ENCODE measurements at places on chromosomes 16 and 17.

- DNase-seq: no peak
These were observed 14.5 kb downstream of the RPRML start for GRCh38 chr17:46964315-46965265.

DNA sequence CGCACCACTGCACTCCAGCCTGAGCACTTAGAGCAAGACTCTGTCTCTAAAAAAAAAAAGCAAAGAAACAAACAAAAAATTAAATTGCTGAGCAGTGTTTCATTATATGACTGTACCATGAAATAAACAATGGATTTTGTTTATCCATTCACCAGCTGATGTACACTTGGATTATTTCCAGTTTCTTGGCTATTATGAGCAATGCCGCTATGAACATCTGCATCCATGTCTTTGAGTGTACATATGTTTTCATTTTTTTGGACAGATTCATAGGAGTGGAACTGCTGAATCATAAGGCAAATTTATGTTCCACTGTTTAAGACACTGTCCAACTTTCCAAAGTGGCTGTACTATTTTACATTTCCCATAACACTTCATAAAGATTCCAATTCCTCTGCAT, 8.0 kb downstream of the RNF157 start:
- no peak for DNase-seq

DNA sequence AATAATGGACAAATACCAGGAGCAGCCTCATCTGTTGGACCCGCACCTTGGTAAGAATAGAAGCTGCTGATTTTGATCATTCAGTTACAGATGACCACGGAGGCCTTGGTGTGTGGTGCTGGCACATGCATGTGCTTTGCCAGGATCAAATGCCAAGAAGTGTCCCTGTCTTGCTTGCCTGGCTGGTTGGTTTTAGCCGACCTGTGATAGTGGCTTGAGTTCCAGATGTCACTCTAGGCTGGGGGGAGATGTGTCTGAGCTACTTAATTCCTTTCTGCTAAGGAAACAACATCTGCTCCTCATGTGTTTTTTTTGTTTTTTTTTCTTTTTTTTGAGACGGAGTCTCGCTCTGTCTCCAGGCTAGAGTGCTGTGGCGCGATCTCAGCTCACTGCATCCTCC, 4.3 kb downstream of the TBCD start:
- DNase-seq: no peak

- no peak for DNase-seq
These were observed 6.6 kb upstream of the PDP2 start for GRCh38 chr16:66873685-66874055.

- DNase-seq: no peak
These were observed 321.4 kb downstream of the FOXL1 start for GRCh38 chr16:86899757-86900156.

GRCh38 chr17:29293890-29294579, at the start of gene NUFIP2:
Gene NUFIP2, minus strand, starts transcription at chr17:29294148. Its CDS starts 89 bp downstream, at chr17:29294059.
- peak; percentile 98 for DNase-seq

DNA sequence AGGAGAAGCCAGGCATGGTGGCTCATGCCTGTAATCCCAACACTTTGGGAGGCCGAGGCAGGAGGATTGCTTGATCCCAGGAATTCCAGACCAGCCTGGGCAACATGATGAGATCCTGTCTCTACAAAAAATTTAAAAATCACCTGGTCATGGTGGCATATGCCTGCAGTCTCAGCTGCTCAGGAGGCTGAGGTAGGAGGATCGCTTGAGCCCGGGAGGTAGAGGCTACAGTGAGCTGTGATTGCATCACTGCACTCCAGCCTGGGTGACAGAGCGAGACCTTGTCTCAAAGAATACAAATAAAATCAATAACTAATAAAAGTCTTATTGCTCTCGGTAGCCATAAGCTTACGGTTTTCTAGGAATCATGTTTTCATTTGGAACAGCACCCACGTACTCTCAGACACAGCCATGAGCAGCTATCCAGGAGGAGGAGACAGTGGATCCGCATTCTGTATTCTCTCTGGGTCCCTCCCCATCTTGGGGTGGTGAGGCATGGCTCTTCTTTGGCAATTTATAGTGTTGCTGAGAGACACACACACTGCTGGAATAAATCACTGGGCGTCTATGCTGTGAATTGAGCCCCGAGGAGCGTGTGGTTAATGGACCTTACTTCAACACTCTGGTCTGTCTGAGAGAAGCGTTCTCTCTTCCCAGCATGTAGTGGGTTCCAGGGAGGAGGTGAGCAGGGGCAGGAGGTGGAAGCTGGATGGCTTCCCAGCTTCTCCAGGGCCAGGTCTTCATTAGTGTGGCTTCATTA, 8.5 kb upstream of the ADCY9 start:
- DNase-seq: no peak

DNA sequence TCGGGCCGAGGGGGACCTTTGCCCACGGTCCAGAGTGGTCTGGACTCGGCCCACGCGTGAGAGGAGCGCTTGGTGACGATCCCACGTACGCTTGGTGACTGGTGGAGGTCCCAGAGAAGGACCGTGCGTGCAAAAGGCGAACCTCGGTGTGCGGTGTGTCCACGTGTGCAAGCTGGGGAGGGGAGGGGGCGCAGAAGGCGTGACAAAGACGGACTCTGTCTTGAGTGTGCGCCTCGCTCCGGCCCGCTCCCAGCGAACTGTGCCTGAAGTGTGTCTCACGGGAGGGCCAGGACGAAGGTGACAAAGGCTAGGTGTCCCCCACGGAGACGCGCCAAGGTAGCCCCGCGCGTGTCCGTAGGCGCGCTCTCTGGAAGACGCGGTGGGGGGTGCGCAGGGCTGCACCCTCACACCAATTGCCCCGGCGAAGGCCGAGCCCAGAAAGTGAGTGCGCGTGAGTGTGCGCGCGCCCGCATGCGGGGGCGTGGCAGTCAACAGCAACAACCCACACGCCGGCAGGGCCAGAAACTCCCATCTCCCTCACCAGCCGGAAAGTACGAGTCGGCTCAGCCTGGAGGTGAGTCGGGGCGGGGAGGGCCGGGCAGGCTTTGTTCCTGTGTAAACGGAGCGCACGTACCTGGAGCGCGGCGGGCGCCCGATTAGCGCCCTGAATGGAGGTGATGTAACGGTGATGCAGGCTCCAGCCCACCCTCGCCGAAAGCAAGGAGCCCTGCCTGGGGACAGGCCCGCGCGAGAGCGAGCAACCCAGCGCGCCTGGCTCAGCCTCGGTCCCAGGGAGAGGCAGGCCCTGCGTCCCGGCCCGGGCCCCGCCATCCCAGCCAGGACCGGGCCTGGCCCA, at the start of gene GPRC5C:
Gene GPRC5C, plus strand, starts transcription at position 521 of the 856 bp plus-strand sequence. CDS start 7,689 bp downstream, outside the sequence.
- peak; percentile 66 for DNase-seq

- DNase-seq: no peak
These were observed 38.4 kb upstream of the INTS2 start for GRCh38 chr17:61966191-61966590.

DNA sequence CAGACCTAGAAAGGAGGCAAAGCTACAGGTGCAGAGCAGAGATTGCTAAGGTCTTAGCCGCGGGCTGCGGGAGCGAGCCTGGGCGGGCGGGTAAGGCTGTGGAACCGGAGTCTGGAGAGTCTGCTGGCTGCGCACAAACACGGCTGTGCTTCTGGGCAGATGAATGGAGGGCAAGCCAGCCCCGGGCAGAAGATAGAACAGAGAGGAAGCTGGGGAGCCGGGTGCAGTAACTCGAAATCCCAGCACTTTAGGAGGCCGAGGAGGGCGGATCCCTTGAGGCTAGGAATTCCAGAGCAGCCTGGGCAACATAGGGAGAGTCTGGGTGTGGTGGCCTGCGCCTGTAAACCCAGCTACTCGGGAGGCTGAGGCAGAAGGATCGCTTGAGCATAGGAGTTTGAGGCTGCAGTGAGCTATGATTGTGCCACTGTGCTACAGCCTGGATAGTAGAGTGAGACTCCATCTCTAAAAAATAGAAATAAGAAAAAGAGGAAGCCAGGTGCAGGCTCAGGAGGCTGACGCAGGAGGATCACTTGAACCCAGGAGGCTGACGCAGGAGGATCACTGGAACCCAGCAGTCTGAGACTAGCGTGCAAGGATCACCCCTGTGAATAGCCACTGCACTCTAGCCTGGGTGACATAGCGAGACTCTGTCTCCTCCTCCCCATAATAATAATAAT, 56.3 kb downstream of the PITPNC1 start:
- DNase-seq: no peak

DNA sequence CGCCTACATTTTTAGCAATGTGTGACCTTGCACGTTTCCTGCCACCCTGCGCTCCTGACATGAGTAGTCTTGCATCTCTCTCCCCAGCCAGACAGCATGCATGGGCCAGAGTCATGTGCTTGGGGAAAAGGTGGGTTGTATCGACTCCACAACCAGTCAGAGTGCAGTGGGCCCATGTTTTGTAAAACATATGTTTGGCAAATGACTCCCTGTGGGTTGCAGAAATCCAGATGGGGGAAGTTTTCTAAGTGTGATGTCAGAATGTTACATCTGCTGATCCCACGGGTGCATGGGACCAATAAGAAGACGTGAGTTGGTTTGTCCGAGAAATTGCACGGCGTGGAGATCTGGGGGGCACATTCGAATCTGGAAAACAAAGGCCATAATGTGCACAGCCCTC, 147.1 kb downstream of the FOXL1 start:
- DNase-seq: no peak

DNA sequence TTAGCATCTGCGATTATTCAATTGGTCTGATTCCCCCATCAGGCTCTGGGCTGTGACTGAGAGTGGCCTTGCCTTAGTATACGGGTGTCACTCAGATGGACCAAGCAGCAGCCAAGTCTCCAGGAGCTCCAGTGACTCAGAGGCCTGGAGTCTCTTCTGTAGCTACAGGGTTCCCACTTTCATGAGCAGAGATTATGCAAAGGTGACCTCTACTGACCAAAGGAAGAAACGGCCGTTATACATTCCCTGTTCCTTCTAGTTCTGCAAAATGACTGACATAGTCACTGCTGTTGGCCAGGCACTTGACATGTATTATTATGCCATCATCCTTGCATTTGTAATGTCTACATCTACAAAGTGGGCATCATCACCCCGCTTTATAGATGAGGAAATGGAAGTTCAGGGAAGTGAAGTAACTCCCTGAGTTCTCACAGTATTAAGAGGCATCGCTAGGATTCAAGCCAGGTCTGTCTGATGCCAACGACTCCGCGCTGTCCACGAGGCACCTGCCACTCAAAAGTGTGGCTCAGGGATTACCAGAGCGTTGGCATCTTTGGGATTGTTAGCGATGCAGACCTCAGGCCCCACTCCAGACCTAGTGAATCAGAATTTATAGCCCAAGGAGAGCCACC, 23.3 kb downstream of the SLC38A7 start:
- peak; percentile 7 for DNase-seq

GRCh38 chr17:74198694-74199093, 4.8 kb upstream of the RPL38 start:
- no peak for DNase-seq

GRCh38 chr16:86498671-86499439, 11.5 kb upstream of the FOXF1 start:
- DNase-seq: no peak

DNA sequence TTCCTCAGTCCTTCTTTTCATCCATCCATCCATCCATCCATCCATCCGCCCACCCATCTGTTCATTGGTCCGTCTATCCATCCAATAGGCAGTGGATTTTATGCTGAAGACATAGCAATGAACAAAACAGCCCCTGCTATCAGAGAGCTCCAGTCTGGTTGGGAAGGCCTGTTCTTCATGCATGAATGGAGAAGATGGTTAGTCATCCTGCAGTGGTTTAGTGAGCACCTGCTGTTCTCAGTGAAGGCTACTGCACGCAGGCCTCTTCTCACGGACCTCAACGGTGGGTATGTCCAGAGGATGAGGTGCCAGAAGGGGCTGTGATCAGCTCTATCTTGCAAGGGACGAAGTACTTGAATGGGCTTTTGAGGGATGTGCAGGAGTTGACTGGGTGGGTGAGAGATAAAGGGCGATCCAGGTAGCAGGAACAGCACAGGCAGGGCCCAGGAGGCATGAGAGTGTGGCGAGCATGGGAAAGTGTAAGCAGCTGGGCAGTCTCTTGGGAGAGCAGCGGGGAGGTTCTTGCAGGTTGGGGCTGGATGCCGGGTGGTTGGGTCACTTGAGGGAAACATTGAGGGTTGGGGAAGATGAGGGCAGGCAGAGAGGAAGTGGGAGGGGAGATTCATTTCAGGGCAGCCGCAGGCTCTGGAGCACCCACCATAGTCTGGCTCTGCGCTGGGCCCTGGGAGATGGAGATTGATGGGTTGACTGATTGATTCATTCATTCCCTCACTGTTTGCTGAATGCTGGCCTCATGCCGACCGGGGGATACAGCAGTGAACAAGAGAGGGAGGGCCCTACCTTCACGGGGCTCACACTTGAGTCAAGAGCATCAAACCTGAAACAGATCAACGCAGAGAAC, 115.0 kb upstream of the CIBAR2 start:
- DNase-seq: no peak

DNA sequence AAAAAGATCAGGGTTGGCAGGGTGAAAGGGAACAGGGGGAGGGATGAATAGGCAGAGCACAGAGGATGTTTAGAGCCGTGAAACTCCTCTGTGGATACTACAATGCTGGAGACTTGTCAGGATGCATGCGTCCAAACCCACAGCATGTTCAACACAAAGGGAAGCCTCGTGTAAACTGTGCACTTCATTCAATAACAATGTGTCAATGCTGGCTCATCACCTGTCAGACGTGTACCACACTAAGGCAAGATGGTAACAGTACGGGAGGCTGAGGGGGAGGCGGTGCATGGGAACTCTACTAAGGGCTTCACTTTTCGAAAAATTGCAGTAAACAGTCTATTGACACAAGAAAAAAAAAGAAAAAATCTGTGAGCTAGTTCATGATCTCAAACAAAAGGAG, 63.7 kb downstream of the C16orf95 start:
- no peak for DNase-seq

DNA sequence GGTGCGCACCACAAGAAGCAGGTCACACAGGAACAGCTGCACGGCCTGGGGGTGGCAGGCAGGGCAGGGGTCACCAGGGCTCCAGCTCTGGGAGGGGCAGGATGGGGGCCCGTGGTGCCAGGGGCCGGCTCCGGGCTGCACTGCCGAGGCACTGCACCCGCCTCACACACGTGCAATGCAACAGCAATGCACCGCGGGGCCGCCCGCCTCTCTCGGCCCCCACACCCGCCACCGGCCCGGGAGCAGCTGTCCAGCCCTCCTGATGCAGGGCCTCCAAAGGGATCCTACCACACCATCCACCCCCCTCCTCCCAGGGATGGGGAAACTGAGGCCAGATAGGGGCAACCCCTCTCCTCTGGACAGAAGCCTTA, 23.1 kb downstream of the SREBF1 start:
- DNase-seq: no peak

DNA sequence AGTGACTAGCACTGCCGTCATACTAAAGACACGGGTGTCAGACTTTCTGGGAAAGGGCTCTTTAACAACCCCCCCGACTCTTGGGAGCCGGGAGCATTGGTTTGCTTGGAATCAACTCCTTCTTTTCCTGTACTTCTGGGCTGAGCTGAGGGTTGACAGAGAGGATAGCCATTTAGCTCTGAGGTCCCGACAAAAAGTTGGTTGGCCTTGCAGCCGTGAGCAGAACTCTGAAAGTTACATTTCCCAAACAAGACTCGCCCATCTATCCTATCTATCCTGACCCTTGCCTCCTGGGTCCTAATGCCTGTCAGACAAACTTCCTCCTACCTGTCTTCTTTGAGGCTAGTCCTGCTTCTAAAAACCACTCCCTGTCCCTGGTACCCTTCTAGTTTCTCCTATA, 460.8 kb upstream of the TOM1L1 start:
- DNase-seq: no peak

GRCh38 chr16:12186774-12187335, 210.3 kb downstream of the SNX29 start:
- DNase-seq: no peak

GRCh38 chr16:75073545-75074303, 42.9 kb downstream of the LDHD start:
- no peak for DNase-seq

Data from stimulated activated naive CD8-positive, alpha-beta T cell treated with anti-CD3 and anti-CD28 coated beads, Interleukin-15, Interleukin-2, amounts not matched to agents 100 U/mL and 50 U/mL, for 24 hours (primary cell).